ENCODE measurements at places on chromosomes 3 and 15. TPM values are rescaled to one million over a fixed set of nuclear protein-coding genes. Genes with fewer than 3 reads are reported as not detected.

Gene SPRED1
- total RNA-seq: 23.1 TPM

Gene TJP1
- total RNA-seq: 76.0 TPM

Gene TMEM158
- total RNA-seq: 2.6 TPM

Gene MEX3B
- total RNA-seq: 5.8 TPM

Gene ZNF662
- 0.76 TPM for total RNA-seq

Gene SMCO1
- not detected for total RNA-seq

Gene TMED3
- 141 TPM for total RNA-seq

Gene SELENOK
- total RNA-seq: 43.5 TPM

Gene HRG
- total RNA-seq: not detected

Gene SLC28A2
- total RNA-seq: not detected

Gene TLR9
- total RNA-seq: not detected

Gene KNG1
- not detected for total RNA-seq

Gene MEGF11
- total RNA-seq: not detected

Gene SNURF
- total RNA-seq: 23.7 TPM

Gene GABRR3
- not detected for total RNA-seq

Gene MINAR1
- 0.30 TPM for total RNA-seq

Gene MESP2
- total RNA-seq: 0.15 TPM

Gene ZBBX
- total RNA-seq: under 0.01 TPM

Gene CGNL1
- 19.2 TPM for total RNA-seq

Gene SENP8
- total RNA-seq: 2.0 TPM

Gene GCNT3
- total RNA-seq: not detected

Gene RYR3
- not detected for total RNA-seq

Gene CAND2
- 5.5 TPM for total RNA-seq

Gene SCN10A
- under 0.01 TPM for total RNA-seq

Gene A4GNT
- not detected for total RNA-seq

Gene GCSAM
- total RNA-seq: not detected

Gene RAMAC
- total RNA-seq: 29.9 TPM

Gene GMPS
- 50.8 TPM for total RNA-seq

Measured in epithelial cell of umbilical artery (primary cell).